Thymus (tissue), 14 donors: ENCODE measurements at places on chromosomes 1 and 21.

DNA sequence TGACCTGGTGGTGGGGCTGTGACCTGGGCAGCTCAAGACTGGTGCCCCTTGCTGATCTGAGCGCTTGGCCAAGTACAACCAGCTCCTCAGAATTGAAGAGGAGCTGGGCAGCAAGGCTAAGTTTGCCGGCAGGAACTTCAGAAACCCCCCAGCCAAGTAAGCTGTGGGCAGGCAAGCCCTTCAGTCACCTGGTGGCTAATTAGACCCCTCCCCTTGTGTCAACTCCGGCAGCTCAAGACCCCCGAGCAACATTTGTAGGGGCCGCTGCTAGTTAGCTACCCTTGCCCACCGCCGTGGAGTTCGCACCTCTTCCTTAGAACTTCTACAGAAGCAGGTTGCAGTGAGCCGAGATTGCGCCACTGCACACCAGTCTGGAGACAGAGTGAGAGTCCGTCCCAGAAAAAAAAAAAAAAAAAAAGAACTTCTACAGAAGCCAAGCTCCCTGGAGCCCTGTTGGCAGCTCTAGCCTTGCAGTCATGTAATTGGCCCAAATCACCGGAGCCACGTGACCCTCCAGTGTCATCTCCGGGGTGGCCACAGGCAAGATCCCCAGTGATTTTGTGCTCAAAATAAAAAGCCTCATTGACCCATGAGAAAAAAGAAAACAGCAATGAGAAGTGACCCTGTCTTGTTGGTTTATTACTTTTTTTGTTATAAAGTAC, 39.3 kb upstream of the LGALS8 start:
- no peak for DNase-seq

GRCh38 chr1:27417713-27418112, 25.3 kb downstream of the GPR3 start:
- DNase-seq, result no peak

GRCh38 chr1:97505816-97506215, 415.0 kb downstream of the DPYD start:
- DNase-seq, result no peak

GRCh38 chr1:202565890-202566602, 144.2 kb downstream of the SYT2 start:
- peak; percentile 51 for DNase-seq

DNA sequence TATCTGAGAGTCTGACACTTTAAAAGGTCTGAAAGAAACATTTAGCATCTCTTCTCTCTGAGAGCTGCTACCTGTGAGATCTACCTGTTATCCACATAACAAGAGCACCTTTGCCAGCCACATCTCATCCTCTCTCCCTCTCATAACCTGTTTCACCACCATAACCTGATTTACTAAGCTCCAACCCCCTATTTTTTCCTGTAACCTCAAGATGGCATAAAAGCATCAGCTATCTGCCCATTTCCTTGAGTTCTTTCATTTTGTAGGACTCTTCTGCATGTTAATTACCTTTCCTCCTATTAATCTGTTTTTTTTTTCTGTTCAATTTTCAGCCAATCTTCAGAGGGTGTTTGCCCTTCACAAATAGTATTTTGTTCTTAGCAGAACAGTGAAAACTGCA, 136.5 kb upstream of the KCNK1 start:
- no peak for DNase-seq

GRCh38 chr1:186762653-186763052, 66.1 kb upstream of the PLA2G4A start:
- DNase-seq, result no peak

DNA sequence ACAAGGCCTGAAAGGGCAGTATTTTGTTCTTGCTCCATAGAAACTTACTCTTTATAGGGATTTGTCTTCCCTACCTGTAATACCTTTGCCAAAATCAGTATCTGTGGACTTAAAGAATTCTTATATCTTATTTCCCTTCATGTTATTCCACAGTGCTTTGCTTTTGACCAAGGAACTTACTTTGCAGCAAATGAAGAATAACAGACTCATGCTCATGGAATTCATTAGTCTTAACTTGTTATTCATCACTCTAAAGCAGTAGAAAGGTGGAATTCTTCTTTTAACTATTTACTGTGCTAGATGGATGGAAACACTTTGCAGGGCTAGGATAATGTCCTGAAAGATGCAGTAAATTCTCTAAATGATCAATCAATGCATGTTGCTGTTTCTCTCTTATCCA, 45.9 kb downstream of the DUSP10 start:
- DNase-seq, result no peak

GRCh38 chr1:176558561-176558960, 95.6 kb downstream of the PAPPA2 start:
- DNase-seq, result no peak

- no peak for DNase-seq
Measured at GRCh38 chr1:43237121-43237520, 32.7 kb upstream of the TMEM125 start.

GRCh38 chr1:9809100-9809510, 14.7 kb downstream of the CLSTN1 start:
- no peak for DNase-seq

DNA sequence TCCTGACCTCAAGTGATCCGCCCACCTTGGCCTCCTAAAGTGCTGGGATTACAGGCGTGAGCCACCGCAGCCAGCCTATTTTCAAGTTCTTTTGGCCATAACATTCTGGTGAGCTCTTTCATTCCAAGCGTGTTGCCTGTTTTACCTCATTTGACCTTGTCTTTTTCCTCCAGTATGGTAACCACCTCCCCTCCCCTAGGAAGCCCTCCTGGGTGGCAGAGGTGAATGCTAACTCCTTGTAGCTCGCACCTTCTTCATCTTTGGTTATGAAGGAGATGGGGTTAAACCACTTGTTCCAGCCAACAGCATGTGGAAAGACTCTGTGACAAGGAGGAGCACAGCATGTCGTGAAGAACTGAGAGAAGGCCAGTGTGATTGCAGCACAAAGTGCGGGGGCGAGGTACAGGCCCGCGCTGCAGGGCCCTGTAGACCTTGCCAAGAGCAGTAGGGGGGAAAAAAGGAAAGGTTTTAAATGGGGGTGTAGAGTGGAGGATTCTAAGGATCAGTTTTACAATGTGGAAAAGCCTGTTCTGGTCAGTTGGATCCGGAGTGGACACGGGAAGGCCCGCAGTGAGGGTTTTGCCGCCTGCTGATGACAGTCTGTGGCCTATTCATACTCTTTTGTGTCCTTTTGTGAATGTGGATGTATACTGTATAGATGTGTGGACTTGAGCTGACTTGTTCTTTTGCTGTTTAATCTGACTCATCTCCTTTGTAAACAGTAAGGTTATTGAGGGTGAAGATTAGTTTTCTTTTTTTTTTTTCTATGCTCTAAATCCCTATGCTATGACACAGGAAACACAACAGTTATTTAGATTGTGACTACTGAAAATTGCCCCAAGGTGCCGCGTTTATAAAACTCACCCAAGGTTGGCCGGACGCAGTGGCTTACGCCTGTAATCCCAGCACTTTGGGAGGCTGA, 7.5 kb upstream of the ZNF436 start:
- no peak for DNase-seq

DNA sequence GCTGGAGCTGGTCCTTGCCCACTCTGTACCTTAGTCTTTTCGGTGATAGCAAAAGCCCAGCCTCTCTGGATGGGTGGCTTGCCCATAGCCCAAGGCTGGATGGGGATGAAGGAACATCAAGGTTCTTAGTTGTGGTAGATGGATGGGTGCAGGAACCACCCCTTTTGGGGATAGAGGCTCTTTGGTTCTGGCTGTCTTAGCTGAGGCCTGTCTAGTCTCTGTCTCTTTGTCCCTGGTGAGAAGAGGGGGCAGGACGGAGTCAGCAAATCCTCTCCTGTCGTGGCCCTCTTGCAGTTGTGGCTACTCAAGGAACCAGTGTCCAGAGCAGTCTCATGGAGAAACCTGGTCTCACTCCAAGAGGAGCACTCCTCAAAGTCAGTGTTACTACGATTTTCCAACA, 8.5 kb downstream of the VANGL2 start:
- no peak for DNase-seq

- DNase-seq, result no peak
Measured at GRCh38 chr1:85199667-85200462, 951 bp downstream of the SYDE2 start.

- no peak for DNase-seq
Measured at GRCh38 chr1:213829780-213830179, 158.0 kb upstream of the PROX1 start.

- DNase-seq, result no peak
Measured at GRCh38 chr21:44647222-44647552, 973 bp downstream of the KRTAP10-11 start.

DNA sequence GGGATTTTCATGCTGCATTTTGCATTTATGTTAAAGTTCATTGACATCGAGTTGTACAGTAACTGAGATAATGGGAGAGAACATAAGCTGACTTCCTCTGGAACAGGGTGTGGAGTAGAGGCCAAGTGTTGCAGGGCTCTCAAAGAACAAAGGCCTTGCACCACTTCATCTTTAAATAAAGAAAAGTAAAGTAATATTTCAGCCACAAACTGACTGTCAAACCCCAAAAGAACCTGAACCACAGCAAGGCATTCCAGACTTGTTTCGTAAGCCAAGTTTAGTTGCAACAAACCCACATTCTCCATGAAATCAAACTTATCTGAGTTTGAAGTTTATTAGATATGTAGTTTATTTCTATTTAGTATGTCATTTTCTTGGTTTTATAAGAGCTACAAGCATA, 19.1 kb upstream of the HMGCS2 start:
- DNase-seq, result no peak

DNA sequence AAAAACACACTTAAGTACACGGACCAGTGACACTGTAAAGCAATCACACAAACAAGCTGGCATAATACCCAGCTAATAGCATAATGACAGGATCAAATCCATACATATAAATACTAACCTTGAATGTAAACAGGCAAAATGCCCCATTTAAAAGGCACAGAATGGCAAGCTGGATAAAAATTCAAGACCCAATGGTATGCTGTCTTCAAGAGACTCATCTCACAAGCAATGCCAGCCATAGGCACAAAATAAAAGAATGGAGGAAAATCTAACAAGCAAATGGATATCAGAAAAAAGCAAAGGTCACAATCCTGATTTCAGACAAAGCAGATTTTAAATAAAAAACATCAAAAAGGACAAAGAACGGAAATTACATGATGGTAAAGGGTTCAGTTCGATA, 79.1 kb upstream of the PTGFR start:
- no peak for DNase-seq

- DNase-seq, result no peak
Measured at GRCh38 chr1:184854036-184854435, 99.4 kb upstream of the EDEM3 start.

- DNase-seq, result no peak
Measured at GRCh38 chr1:52153898-52154297, 12.0 kb downstream of the ZFYVE9 start.

GRCh38 chr1:26234644-26235370, 807 bp downstream of the CEP85 start:
- DNase-seq, result peak; percentile 45
